ENCODE measurements at places on chromosomes 6 and 20.

GRCh38 chr20:50229156-50229607, 38.6 kb downstream of the CEBPB start:
- DNase-seq: no peak

- DNase-seq: no peak
Measured at GRCh38 chr6:137877606-137878005, 10.5 kb downstream of the TNFAIP3 start.

DNA sequence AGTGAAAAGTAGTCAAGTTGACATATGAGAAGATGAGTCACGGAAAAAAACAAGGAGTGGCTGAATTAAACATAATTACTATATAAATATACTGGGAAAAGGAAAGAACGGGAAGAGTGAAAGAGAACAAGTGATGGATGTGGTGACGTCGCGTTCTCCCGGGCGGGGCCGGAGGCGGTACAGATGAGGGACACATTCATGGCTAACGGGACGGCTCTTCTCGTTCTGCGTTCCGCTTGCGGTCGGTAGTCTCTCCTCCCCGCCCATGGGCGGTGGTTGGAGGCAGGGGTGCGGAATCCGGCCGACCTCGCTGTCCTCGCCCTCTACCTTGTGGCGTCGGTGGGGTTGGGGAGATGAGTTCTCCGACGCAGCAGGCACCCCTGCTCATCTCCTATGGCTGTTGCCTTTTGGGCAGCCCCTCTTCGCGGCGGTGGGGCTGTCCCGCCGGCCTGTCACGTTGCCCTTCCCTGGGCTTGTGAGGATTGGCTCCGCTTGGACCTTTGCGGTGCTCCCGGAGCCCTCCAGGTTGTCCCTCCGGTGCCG, 22.5 kb downstream of the HLA-G start:
- DNase-seq: no peak

- no peak for DNase-seq
Measured at GRCh38 chr20:38937978-38938473, 11.8 kb downstream of the FAM83D start.

GRCh38 chr20:7366189-7366588, 574.1 kb downstream of the HAO1 start:
- no peak for DNase-seq

- no peak for DNase-seq
Measured at GRCh38 chr6:165805067-165805555, 142.1 kb upstream of the PDE10A start.

DNA sequence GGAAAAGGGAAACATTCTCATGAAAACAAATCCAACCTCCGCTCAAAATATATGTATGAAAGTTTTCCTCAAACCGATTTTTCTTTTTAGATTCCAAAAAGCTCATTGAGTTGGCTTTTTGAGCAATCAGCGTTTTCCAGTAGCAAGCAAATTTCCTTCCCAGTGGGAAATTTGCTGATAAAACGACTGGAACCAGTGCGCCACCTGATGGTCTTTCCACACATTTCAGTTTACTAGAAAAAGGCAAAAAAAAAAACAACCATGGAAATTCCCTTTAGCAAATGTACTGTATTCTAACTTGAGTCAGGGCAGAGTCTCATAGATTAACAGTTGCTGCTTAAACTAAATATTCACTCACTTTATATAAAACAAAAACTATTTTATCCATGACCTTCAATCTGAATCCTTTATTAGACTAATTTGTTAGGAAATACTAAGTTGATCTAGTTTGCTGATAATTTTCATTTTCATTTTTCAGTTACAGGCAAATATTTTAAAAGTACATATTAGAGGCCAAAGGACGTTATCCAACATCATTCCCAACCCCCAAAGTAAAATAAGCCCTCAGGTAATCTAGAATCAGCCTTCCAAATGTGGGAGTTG, 271.5 kb downstream of the FOXA2 start:
- no peak for DNase-seq

DNA sequence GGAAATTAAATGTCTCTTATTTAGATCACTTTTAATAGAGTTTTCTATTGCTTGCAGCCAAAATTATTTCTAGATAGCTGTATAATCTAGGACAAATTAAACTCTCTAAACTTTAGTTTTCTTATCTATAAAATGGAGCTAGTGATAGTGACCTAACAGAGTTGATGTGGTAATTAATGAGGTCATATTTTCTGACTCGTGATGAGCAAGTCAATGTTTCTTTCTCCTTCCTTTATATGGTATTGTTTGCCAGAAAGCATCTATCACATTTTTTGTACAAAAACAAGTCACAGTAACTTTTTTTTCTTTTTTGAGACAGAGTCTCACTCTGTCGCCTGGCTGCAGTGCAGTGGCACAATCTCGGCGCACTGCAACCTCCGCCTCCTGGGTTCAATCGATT, 267.7 kb downstream of the FARS2 start:
- no peak for DNase-seq

DNA sequence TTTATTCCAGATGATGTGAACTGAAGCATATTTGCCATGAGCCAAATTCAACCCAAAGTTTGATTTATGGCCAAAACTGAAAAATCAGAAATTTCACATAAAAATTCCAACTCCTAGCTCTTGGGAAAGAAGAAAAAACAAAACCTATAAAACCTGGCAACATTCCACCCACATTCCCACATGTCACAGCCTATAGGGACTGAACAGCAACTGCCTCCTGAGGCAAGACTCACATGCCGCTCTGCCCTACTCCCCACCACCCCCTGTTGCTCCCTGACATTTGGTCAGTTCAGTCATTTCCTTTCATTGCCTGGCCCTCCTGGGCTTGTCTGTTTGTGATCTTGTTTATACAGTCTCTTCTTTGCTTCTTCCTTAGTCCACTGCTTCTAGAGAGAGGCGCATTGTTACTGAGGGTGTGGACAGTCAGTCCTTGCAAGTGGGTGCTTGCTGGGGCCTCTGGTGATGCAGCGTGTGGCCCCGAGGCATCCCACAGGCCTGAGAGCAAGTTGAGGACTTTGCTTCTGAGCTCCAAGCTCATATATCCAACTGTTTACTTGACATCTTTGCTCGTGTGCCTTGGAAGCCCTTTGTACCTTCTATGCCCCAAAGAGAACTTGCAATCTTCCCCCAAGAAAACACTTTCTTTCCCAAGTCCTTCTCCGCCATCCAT, 31.4 kb downstream of the NFATC2 start:
- no peak for DNase-seq

GRCh38 chr6:45599053-45599452, 221.3 kb upstream of the SUPT3H start:
- DNase-seq: no peak

- no peak for DNase-seq
Measured at GRCh38 chr6:142321451-142321850, 19.6 kb downstream of the ADGRG6 start.

DNA sequence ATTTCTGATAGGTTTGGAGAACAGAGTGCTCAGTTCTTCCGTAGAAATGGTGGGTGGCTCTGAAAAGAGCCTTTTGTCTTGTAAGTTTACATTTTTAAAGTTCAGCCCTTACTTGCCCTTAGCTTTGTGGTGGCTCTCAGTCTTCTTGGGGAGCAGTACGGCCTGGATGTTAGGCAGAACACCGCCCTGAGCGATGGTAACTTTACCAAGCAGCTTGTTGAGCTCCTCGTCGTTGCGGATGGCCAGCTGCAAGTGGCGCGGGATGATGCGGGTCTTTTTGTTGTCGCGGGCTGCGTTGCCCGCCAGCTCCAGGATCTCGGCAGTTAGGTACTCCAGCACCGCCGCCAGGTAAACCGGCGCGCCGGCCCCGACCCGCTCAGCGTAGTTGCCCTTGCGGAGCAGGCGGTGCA, 19.5 kb downstream of the OR2B2 start:
- no peak for DNase-seq

DNA sequence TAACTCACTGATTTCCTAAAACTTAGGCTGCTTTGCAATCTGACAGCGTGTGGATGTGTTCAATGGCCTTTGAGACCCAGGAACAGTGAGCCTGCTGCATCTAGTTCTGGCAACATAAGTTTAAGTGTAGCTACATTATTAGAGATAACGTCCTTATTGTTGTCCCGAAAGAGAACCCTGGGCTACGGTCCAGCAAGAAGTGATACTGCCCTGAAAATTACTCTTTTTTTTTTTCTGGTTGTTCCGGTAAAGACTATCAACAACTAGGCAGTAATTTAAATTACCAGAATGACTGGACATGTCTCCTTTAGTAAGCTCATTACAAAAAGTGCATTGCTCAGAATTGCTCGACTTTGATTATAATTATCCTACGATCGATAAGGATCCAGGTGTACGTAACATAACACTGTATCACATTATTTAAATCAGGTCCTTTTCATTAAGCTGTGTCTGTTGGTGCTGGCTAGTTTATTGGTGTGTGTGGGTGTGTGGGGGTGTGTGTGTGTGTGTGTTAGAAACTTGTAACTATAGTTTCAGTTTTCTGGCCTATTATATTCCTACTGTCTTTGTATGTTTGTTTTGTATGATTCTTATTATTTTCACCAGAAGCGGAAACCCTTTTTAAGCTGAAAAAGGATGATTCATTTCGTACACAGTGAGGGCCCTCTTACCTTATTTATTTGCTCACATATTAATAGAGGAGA, 3.0 kb downstream of the TSHZ2 start:
- DNase-seq: no peak

- no peak for DNase-seq
Measured at GRCh38 chr20:32442630-32443373, 84.7 kb downstream of the ASXL1 start.

DNA sequence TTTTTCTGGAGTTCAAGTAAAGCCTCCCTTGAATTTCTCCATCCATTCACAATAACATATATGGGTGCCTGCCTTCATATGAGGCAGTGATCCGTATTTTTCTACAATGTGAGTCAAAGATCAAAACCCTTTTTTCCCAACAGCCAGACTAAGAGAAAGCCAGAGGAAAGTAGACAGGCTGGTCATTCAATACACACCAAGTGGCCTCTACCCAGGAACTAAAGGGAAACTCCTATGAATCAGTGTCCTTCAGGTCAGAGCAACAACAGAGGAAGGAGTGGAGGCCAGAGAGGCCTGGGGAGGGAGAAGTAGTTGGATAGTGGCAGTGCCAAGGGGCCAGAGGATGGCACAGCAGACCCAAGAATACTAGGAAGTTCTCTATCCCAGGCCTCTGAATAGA, 23.8 kb downstream of the SIM1 start:
- no peak for DNase-seq

GRCh38 chr6:82205930-82206392, 41.6 kb downstream of the IBTK start:
- DNase-seq: no peak

- DNase-seq: no peak
Measured at GRCh38 chr20:62059401-62059800, 6.3 kb downstream of the TAF4 start.

- DNase-seq: no peak
Measured at GRCh38 chr20:38806855-38807655, 1.6 kb downstream of the PPP1R16B start.

DNA sequence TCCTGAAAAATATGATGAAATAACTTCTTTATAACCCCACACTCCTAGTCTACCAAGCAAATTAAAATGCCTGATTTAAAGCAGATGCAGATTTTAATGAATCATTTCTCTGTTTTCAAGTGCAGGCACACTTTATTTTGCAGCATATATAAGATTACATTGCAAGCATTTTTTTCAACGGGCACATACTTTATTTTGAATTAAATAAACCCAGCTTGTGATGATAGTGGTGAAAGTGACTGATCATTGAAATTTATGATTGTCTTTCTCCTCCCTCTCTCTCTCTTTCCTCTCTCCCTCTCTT, 12.2 kb upstream of the MOXD1 start:
- DNase-seq: no peak

- DNase-seq: no peak
Measured at GRCh38 chr6:16684195-16684689, 77.0 kb downstream of the ATXN1 start.

DNA sequence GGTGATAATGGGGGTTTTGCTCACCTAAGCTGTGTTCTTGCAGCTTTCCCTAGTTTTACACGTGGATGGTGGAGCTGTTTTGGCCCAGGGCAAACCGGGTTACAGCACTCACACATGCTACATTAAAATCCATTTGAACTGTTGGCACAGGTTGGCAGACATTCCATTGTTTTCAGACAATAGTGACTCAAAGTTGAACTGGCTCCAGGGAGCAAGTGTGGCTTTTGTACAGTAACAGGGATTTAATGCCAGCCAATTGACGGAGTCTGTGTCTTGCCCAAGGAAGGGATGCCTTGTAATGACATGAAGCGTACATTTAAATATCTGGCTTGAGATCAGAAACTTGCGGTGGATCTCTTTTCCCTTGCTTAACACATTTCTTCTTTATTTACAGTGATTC, 183.1 kb downstream of the DTNBP1 start:
- no peak for DNase-seq

GRCh38 chr6:124882579-124883393, 79.5 kb upstream of the RNF217 start:
- DNase-seq: no peak

GRCh38 chr20:43548273-43548880, 10.4 kb upstream of the SGK2 start:
- DNase-seq: no peak

DNA sequence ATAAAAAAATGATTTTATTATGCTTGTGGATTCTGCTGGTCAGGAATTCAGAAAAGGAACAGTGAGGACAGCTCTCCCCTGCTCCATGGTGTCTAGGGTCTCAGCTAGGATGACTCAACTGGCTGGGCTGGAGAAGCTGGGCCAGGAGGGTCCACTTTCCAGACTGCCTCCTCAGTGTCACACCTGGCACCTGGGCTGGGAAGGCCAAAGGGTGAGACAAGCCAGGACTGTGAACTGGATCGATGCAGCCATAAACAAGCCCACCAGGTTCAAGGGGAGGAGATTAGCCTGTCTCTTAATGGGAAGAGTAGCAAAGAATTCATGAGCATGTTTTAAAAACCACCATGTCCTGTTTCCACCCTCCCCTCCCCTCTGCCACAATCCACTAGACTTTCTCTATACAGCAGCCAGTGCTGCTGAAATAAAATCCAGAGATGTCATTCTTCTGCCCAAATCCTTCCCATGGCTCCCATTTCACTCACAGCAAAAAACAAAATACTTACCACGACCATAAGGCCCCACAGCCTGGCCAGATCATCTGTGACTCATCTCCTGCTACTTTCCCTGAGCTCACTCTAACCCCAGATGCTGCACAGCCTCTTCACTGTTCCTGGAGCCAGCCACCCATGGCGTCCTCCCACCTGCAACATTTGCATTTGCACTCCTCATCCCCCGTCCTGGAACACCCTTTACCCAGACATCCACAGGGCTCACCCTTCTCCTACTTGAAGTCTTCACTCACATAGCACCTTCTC, 13.8 kb downstream of the SPTLC3 start:
- DNase-seq: no peak

- DNase-seq: peak; percentile 13
Measured at GRCh38 chr6:149895833-149896271, 2.1 kb downstream of the RAET1E start.

- no peak for DNase-seq
Measured at GRCh38 chr20:16222859-16223411, 350.3 kb downstream of the KIF16B start.

DNA sequence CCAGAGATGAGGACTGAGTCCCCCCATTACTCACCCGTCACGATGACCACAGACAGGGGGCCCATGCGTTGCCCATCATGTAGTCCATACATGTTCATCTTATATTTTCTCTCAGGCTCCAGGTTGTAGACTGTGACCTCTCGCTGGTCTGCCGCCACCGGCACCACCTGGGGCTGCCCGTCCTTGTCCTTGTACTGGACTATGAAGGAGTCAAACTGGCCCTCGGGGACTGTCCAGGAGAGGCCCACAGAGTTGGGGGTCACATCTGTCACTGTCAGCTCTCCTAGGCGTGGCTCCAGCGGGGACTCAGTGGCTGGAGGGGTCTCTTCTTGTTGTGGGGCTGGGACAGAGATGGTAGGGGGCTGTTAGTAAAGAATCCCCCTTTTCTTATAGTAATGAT, 35.4 kb downstream of the CYP21A2 start:
- DNase-seq: no peak

All from T1000 (cell line).